ENCODE measurements at places on chromosomes 4 and X.

- peak; percentile 87 for DNase-seq
These were observed 118.6 kb downstream of the PALLD start for GRCh38 chr4:168615294-168616065.

- no peak for DNase-seq
These were observed 36.7 kb downstream of the CLNK start for GRCh38 chr4:10647846-10648245.

DNA sequence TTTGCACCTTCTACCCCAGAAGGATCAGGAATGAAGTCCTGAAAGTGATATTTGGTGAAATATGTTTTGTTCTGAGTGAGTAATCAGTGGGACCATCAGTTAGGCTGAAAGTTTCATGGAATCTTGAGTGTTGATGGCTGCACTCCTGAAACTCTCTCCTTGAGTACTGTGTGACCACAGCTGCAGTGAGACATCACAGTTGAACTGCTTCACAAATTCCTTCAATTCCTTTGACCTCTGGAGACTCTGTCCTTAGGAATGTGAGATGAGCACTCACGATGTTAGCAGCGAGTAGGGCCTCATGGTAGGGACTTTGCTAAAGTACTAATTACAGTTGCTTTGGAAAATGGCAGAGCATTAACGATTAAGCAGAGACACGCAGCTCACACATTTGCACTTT is 142.9 kb upstream of the SLC4A4 start:
- DNase-seq: peak; percentile 59

DNA sequence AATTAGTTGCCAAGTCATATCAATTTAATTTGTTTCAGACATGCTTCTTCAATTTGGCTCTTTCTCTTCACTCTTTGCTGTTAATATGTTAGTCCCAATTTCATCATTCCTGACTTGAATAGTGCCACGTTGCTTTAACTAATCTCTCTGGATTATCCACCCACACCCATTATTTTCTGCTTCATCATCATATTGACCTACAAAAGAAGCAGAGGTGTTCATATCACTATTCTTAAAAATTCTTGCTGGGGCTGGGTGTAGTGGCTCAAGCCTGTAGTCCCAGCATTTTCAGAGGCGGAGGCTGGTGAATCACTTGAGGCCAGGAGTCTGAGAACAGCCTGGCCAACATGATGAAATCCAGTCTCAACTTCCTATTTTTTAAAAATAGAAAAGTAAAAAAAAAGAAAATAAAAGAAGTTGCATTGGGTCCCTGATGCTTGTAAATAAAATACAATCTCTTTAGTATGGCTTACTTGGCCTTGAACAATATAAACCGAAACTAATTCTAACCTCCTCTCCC is 65.7 kb upstream of the KCNIP4 start:
- peak; percentile 74 for DNase-seq

DNA sequence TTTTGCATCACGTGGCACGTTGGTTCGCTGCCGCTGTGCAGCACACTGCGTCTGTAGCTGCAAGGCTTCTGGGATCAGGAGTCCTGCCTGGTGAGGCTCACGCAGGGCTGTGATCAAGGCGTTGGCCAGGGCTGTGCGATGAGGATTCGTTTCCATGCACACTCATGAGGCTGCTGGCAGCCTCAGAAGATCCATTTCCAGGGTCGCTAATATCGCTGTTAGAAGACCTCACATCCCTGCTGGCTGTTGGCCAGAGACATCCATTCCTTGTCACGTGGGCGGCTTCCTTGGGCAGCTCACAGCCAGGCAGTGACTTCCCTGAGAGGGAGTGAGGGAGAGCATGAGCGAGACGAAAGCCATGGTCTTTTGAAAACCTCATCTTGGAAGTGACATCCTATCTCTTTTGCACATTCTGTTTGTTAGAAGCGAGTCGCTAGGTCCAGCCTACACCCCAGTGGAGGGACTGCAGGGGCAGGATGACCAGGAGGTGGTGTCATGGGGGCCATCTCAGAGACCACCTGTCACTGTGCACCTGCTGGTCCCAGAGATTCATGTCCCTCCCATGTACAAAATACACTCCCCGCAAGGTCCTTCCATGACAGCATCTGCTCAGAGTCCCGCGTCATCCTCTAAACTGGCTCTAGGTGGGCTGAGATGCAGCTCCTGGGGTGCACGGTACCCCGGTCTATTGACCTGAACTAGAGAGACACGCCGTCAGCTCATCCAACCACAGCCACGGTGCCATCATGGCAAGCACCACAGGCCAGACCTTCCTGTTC is 12.2 kb downstream of the RGS12 start:
- peak; percentile 61 for DNase-seq

DNA sequence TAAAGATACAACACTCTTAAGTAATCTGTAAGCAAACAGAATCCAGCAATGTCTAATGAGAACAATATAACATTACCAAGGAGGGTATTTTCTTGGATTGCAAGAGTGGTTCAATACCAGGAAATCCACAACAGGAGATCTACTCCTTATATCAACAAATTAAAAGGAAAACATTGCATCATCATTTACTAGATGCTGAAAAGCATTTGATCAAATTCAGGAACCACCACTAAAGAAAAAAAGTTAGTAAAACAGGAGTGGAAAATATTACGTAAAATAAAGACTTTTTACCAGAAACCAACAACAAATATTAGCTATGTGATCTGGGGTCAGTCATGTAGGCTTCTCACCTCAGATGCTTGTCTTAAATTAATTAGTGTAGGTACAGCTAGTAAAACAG is 66.8 kb upstream of the MAB21L2 start:
- no peak for DNase-seq

- DNase-seq: no peak
These were observed 52.3 kb downstream of the UBE2K start for GRCh38 chr4:39750216-39750615.

- peak; percentile 92 for DNase-seq
These were observed 81.9 kb downstream of the HMGB2 start for GRCh38 chr4:173252024-173252935.

All from fibroblast of the aortic adventitia (primary cell).